ENCODE measurements at places on chromosomes 1 and 21.

DNA sequence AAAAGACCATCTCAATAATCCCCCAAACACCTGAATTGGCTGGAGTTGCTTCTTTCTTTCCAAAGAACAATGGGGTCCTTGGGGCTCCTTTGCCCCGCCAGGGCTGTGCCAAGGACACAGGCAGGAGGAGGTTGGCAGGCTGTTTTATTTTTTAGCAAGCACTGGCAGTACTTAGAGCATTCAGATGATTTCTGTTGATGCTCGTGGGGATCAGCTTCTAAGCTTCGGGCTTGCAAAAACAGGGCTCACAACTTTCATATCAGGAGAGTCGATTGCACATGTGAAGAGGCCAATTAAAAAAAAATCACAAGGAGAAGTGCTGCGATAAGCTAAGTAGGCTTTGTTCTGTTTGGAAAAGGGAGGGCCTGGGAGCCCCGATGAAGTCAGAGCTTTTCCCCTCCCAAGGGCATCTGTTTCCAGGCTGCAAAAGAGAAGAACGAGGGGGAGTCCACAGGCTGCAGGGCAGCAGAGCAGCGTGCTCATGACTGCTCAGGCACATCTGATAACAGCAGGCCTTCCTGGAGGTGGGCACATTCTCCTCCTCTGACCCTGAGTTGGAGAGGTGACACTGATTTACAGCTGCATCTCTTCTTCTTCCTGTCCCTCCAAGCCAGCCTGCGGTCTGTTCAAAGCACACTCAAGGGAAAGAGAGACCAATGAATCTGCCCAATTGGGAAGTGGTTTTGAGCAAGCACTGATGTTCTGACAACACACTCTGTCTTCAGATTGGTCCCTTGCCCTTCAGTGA lies 27.3 kb upstream of the BCAR3 start:
- no peak for DNase-seq

DNA sequence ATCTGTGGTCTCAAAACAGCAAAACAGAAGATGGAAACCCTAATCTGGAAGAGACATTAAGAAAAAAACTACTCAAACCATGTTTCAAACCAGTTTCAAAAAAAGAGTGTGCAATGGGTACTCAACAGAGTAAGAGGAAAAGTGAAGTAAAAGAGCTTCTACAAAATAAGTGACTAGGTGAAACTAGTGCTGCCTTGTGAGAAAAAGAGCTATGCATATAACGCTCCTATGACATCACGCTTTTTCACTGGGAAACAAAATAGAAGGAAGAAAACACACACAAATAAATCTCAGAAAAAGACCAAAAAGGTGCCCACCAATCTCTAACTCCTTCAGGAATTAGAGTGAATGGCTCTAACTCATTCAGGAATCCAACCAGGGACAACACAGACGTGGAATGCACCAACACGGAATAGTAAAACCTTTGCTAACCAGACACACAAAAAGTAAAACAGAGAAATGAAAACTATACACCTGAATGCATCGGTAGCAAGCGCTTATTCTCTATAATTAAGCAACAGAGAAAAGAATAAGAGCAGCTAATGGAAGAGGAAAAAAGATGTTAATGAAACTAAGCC lies 1.3 kb downstream of the FOXJ3 start:
- DNase-seq = no peak

DNA sequence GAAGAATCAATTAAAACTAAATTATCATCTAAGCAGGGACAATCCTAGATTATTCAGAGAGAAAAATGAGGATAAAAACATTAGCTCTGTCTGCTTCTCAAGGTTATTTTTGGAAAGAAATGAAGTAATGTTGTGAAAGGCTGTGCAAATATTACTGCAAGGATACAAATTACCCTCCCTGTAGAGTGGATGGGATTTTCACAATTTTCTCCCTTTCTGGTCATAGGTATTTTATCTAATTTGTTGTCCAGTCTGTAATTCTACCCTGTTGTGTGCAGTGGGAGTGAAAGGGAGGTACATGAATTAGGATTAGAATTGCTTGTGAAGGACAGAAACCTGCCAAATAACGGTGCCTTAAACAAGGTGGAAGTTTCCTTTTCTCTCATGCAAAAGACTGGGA lies 54.7 kb downstream of the MAP3K7CL start:
- DNase-seq = no peak

DNA sequence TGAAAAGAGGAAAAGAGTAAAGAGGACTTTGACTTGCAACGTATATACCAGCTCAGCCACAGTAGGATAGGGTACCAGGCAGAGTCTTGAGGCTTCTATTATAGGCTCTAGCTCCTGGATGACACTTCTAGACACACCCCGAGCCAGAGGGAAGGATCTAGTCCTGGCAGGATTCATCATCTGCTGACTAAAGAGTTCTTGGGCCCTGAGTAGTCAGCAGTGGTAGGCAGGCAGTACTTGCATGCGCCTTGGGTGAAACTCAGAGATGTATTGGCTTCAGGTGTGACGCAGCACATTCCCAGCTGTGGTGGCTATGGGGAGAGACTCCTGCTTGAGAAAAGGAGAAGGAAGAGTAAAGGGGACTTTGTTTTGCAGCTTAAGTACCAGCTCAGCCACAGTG lies 162.3 kb upstream of the APP start:
- no peak for DNase-seq

DNA sequence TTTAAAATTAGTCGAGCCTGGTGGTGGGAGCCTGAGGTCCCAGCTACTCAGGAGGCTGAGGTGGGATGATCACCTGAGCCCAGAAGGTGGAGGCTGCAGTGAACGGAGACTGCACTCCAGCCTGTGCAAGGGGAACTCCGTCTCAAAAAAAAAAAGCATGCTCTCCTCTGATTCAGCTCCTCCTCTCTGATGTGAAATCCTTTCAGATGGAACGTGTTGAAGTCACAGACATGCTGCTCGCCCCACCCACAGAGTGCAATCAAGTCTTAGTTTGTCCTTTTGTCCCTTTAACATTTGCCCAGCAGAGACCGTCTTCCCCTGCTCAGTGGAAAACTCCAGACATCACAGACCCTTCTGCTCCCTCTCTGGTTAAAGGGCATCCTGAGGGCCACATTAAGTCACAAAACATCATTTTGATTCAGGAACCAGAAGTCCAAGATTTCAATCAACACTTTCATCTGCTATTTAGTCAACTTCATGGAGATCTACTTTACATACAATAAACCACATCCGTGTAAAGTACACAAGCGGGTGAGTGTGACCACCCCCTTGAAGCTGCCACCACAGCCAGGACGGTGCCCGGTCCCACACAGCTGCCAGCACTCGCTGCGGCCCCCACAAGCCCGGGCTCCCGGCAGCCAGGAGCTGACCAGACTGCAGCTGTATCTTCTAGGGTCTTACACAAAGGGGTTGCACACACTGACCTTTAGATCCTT lies 18.9 kb upstream of the RNF223 start:
- no peak for DNase-seq

GRCh38 chr1:15254559-15254958 lies 7.5 kb downstream of the FHAD1 start:
- DNase-seq = no peak

DNA sequence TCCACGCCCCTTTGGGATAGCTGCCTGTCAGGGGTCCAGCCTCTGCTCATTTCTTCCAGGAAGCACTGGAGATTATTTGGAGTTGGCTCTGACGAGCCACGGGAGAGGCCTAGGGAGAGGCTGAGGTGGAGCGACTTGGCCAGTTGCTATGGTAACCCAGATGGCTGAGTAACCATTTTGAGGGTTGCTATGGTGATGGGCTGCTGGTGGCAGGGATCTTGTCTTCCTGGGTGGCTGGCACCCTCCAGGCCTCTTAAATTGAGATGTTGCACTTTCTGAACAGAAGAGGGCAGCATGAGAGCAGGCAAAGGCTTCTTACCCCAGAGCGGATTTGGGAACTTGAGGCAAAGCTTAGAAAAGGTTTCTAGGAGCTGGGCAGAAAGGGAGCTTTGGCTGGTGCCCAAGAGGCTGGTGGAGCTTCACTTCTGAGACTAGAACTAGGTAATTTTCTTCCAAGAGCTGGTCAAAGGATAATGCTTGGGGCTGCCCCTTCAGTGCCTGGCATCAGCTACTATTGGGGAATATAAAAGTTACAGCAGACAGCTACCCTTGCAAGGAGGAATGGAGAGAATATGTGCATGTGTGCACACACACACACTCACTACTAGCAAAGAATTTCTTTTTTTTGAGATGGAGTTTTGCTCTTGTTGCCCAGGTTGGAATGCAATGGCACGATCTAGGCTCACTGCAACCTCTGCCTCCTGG lies 72.5 kb downstream of the NDUFS5 start:
- peak; percentile 97 for DNase-seq

GRCh38 chr1:191561276-191561675 lies 597.0 kb upstream of the RGS18 start:
- DNase-seq = no peak

GRCh38 chr1:46581681-46582455 lies 22.2 kb downstream of the MKNK1 start:
- DNase-seq = no peak

- peak; percentile 13 for DNase-seq
Observed at GRCh38 chr1:183777328-183777727, 27.6 kb upstream of the RGL1 start.

GRCh38 chr1:8169364-8170058 lies 143.4 kb upstream of the ERRFI1 start:
- peak; percentile 65 for DNase-seq

- DNase-seq = peak; percentile 19
Observed at GRCh38 chr1:173190101-173190936, 16.8 kb downstream of the TNFSF4 start.

DNA sequence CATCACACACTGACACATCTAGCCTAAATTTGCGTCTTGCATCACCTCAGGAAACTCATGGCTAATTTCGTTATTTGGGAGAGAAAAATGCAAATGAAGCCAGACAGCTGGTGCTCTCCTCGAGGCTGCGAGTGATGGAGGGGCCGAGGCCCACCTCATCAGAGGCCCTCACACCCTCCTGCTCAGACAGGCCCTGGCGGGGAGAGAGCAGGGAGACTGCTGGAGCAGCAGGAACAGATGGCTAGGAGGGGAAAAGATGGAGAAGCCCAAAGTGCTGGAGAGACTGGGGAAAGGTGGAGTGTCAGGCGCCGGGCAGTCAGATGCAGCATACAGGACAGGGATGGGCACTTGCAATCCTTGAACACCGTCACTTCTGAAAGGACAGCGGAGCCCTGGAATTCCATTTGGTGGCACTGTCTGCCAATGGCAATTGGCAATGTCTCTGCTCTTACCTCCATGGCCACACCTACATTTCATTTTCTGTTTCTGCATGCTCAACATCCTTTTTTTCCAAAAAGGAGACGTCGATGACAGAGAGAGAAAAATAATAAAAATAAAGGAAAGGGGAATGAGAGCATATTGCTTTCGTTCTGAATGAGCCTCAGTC lies 286.2 kb downstream of the SPATA17 start:
- no peak for DNase-seq

DNA sequence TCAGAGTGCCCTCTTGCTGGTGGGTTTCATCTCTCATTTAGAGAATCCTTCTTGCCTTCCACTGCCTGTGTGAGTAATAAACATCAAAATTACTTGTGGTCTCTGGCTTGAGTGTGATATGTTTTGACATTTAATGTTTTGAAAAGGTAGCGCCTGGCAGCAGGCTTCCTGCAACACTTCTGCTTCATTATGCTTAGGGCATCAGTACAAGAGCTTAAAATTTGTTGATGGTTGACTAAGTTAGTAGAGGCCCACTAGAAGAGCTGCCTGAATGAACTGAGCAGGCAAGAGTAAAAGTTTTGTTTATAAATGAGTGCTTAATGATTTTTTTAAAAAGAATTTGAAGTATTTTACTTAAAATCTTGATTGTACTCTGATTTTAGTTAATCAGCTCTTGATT lies 6.4 kb upstream of the RPE65 start:
- no peak for DNase-seq

- no peak for DNase-seq
Observed at GRCh38 chr1:16183179-16183578, 27.3 kb upstream of the EPHA2 start.

DNA sequence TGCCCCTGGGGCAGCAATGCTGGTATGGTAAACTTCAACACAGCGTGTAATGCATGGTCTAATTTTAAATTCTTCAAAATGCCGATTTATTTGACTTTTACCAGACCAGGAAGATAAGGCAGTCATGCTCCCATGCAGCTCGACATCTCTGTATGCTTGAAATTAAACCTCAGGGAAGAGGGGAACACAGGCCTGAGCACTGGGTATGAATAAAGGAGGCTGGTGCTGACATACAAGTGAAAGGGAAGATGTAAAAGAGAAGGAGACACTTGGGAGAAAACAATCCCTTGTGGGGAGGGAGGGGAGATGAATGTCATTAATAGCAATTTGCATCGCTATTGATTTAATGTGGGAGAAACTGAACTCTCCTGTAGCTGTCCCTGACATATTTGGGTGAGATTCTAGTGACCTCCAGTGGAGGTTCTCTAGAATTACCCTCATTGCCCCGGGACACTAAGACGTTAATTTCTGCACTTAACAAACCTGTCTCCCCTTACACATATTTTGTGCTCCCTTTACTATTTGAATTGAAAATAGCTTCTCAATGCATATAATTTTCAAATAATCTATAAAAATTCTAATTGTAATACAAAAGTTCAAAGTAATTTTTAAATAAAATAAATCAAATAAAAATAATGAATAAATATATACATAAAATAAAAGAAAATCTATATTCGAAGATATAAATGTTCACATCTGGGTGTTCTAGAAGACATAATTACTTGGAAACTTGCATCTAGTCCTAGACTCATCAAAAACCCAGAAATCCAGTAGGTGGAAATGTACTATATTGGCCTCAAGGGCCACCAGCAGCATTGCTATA lies 283.1 kb downstream of the LMX1A start:
- DNase-seq = peak; percentile 21

DNA sequence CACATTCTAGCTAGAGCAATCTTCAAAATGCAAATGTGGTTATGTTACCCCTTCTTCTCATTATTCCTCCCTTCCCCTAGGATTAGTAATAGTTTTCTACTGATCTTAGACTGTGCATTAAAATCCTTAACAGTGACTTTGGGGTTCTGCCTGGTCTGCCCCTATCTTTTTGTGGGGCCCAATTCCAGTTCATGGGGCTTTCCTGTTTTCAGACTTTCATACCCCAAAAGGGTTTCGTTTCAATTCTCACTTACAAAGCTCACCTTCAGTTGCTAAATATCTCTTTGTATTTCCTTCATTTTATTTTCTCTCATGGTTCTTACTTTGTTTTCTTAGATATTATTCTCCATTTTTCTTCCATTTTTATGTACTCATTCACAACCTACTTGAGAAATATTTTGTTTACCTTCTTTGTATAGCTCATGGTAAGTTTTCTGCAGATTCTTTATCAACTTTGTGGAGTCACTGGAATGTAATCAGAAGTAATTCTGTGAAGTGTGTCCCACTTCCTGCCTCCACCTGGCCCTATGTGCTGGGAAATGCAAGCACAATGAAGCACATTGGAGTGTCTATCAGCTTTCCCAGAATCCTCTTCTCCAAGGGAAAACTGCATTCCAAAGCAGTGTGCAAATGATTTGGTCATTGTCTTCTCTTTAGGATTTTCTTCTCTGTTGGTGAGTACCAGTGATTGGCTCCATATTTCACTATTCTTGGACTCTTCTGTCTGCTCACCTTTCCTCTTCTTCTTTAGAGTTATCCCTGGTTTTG lies 350.2 kb downstream of the ZNF326 start:
- DNase-seq = no peak

All from hepatic stellate cell (primary cell).